LHCN-M2 (cell line): ENCODE measurements at places on chromosomes 11 and 22. TPM values are rescaled to one million over a fixed set of nuclear protein-coding genes. Genes with fewer than 3 reads are reported as not detected.
A peak's percentile ranks its signal among the peaks of the same experiment; 100 is the strongest.

DNA sequence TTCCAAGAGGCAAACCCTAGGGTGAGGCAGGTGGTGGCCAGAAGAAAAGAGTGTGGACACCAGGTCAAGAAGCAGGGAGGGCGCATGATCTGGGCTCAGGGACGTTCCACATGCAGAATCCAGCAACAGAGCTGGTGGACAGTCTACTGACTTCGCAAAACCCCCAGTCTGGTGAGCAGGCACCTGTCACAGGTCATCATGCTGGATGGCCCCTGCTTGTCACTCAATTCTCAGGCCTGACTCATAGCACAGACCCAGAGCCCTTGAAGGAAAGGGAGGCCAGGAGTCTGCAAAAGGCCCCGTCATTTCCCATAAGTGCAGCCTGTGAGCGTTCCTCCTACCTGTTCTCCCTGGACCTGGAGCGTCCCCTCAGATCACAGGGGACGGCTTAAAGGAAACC, 18.2 kb downstream of the APOL4 start:
- no peak for DNase-seq

DNA sequence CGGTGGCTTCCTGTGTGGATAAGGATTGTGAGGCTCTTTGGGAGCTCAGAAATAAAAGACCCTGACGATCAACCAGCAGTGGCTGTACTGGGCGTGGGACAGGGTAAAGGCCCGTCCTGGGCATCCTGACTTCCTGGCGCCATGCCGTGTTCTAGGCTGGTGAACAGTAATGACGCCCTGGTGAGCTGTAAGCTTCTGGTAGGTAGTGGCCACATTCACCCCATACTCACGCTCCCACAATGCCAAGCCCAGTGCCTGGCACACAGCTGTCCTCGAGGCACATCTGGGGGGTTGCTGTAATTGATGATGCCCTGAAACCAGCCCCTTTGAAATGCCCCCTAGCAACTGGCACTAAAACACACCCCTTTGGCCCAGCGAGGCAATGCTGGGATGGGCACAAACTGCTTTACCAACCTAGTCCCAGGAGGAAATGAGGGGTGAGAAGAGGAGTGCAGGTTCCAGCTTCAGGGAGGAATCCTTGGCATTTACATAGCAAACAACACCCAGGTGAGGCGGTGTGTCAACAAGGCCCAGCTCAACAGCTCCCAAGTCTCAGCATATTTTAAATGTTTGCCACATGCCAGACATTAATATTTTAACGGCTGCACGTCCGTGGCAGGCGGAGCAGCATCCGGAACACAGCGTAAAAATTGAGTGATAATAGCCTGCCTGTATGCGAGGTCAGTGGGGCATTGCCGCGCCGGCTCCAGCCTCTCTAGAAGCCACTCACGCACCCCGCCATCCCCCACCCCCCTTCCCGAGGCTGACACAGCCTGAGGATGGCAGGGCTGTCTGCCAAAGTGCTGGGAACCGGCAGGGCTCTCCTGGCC, 79.3 kb downstream of the DSCAML1 start:
- DNase-seq, result no peak

DNA sequence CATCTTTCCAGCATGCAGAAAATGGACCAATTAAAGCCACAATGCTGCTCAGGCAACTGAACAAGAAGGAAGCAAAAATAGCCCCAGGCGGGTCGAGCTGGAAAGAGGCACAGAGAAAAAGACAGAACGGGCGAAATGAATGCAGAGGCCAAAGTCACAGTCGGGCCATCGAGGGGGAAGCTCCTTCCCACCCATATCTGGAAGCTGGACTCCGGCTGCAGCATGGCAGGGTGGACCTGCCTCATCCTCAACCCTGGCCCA, 58.6 kb upstream of the PRDM11 start:
- no peak for DNase-seq

- no peak for DNase-seq
These were observed 724.3 kb downstream of the TBC1D22A start for GRCh38 chr22:47486569-47487312.

DNA sequence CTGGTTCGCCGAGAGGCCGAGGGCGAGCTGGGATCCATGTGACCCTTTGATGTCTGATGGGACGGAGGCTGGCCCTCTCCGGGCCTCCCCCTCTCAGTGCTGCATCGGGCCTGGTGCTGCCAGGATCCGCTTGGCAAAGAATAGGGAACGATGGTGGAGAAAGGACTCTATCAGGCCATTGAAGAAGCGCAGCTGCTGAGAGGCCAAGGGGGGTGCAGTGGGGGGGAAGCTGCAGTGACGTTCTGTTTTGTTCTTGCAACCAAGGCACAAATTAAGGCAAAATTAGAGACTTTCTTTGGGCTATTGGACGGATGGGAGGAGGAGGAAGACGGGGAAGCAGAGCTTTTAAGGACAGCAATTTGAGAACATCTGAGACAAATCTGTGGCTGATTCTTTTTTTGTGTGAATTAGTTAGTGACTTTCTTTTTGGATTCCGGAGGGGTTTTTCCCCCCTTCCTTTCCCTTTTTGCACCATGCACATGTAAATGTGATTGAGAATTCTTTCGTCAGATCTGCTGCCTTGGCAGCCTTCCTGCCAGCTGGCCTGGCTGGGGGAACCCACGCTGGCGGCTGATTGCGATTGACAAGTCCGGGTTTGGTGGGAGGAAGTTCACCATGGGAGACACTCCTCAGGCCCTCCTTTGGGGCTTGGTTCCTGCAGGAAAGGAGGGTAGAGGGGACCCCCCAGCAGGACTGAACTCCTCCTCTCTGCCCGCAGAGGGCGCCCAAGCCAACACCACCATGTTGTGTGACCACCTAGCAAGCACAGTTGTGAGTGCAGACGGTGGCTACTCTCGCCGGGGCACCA, 214.6 kb downstream of the NTM start:
- no peak for DNase-seq

GRCh38 chr11:38323961-38324761, 1726.1 kb upstream of the RAG2 start:
- peak; percentile 28 for DNase-seq

DNA sequence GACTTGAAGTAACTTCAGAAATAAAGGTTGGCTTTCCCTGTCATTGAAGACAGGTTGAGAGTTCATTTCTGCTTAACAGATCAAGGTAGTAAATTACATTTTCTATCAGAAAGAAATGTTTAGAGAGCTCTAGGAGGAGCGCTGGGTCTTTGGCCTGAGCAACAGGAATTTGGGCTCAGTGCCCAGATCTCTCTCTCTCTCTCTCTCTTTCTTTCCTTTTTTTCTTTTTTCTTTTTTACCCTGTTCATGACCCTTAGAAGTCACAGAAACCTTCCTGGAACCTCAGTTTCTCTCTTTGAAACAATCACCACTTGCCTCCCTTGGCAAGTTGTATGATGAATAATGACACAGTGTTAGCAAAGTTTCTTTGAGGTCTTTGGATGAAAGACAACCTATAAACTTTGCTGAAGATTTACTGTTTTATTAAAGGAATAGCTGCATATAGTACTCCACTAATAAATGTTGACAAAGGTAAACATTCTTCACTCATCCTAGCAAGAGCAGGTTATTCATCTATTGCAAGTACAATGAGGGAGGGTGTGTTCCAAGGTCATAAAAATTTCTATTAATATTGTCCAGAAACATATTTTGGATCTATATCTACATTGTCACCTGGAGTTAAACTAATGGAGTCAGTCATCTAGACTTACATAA, 35.5 kb upstream of the RASSF10 start:
- no peak for DNase-seq

DNA sequence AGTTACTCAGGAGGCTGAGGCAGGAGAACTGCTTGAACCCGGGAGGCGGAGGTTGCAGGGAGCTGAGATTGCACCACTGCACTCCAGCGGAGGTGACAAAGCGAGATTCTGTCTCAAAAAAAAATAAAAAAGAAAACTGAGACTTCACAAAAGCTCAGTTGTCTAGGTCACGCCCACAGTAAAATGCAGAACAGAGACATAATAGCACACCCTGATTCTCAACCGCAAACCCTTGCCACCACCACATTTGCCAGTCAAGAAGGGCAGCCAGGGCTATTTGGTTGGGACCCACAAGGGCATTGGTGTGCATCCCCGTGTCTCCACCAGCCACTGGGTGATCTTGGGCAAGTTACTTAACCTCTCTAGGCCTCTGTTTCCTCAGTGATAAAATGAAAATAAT, 25.4 kb downstream of the CREB3L1 start:
- no peak for DNase-seq

Gene C11orf16
- not detected in 2 replicates for total RNA-seq

GRCh38 chr11:122765487-122766131, 72.7 kb upstream of the CRTAM start:
- DNase-seq, result no peak

- no peak for DNase-seq
These were observed 405.3 kb upstream of the LUZP2 start for GRCh38 chr11:24091594-24091993.

- no peak for DNase-seq
These were observed 65.2 kb upstream of the SESN3 start for GRCh38 chr11:95296165-95296564.

DNA sequence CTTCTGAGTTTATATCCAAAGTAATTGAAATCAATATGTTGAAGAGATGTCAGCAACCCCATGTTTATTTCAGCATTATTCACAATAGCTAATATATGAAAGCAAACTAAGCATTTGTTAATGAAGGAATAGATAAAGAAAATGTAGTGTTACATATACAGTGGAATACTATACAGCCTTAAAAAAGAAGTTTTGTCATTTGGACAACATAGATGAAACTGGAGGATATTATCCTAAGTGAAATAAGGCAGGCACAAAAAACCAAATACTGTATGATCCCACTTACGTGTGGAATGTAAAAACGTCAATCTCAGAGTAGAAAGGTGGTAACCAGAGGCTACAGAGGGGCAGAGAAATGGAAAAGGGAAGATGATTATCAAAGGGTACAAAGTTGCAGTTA, 10.2 kb downstream of the MRGPRX2 start:
- no peak for DNase-seq

DNA sequence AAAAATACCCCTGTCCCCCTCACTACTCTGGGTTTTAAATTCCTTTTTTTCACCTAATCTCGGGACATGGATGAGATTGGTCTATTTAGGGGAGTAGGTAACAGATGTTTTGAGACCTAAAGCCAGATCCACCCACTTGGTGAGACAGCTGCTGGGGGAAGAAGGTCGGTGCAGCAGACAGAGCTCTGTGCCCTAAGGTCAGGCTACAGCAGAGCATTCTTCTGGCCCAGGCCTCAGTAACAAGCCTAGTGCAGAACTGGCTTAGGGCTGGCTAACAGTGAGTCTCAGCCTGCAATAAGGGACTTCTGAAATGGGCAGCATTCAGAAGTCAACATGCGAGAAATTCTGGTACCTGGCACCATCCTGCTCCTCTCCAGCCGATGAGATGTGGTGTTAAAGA, 444.9 kb upstream of the KIRREL3 start:
- DNase-seq, result no peak

Gene MS4A15
- not detected in 2 replicates for total RNA-seq

DNA sequence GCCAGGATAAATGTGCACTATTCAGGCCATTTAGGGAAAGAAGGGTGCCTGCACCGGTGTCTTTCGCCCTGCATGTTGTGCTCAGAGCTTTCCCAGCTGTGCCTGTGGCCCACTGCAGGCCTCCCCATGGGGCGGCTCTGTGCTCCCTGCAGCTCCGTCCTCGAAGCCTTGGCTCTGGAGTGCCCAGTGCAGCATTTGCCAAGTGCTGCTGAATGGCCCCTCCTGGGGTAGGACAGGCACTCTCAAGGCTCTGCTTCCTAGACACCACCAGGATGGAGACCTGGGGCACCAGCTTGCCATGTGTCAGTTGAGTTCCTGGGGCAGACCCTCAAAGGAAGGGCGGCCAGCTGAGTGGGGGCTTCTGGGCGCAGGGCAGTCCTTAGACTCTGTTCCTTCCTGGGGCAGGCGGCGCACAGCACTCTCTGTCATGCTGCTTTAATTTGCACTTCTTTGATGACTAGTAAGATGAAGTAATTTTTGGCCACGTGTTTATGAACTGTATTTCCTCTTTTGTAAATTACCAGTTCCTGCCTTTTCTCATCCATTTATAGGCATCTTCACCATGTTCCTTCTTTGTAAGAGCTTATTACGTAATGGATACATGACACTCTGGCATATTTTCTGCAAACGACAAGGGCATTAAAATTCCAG, 32.1 kb upstream of the GNB1L start:
- no peak for DNase-seq

- no peak for DNase-seq
These were observed 29.4 kb upstream of the NAV2 start for GRCh38 chr11:19683141-19683805.

Gene RAG2
- total RNA-seq, result not detected in 2 replicates

DNA sequence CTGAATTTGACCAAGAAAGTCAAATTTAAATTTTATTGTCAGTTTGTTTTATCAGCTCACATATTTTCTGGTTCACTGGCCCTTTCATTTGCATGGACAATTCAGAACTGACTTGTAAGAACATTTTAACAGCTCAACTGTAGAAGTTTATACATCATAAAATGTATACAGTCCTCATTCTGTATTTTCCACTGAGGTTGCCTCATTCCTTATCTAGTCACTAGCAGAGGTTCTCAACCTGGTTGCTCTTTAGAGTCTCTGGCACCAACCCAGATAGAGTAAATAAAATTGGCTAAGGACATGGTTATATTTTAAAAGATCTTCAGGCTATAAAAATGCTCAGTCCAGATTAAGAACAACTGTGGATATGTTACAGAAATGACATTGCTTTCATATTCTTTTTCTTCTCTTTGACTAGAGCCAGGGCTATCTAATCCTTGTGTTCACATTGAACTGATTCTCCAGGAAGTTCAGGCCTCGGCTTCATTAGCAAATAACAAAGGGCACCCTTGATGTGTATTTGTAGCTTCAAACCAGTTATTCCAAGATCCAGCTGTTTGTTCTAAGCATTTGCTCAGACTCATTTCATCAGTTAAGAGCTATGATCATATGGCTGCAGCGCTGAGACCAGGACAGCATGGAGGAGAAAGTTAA, 782.5 kb downstream of the ETS1 start:
- DNase-seq, result no peak

Gene OR4C5
- not detected in 2 replicates for total RNA-seq

GRCh38 chr11:87263264-87263838, 225.6 kb downstream of the TMEM135 start:
- no peak for DNase-seq

GRCh38 chr11:109247071-109247470, 174.9 kb upstream of the C11orf87 start:
- peak; percentile 82 for DNase-seq

- DNase-seq, result no peak
These were observed 839.4 kb downstream of the OPCML start for GRCh38 chr11:132692891-132693290.

DNA sequence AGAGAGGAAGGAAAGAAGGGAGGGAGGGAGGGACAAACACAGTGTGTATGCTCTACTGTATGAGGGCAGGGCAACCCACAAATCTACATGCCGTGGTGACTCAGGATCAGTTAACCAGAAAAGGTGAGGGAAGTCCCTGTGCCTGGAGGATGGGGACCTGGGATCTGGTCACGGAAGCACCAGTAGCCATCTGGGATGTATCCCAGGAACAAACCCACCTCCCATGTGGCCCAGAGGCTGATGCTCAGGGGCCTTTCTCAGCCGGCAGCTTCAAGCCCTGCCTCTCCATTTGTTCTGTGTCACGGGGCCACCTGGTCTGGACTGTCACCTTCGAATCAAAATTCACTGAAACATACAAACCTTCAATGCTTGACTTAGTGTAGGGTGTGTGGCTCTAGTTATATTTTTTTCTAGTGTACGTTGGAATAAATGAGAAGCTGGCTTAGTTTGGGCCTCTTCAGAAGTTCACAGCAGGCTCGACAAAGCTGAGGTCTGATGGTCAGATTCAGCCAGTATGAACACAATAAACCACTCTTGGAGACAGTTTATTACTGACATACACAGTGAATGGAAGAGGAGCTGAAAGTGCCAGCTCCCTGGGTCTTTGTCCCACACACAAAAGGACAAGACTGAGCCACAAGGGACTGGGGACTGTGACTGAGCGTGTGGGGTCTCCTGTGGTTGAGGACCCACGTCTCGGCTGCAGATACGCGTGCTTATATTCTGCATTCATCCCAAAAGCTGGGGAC, 23.5 kb upstream of the RTL6 start:
- no peak for DNase-seq
